Large intestine (tissue), 12 donors: ENCODE measurements at places on chromosomes 7 and 10. TPM values are rescaled to one million over a fixed set of nuclear protein-coding genes. Genes with fewer than 3 reads are reported as not detected.

DNA sequence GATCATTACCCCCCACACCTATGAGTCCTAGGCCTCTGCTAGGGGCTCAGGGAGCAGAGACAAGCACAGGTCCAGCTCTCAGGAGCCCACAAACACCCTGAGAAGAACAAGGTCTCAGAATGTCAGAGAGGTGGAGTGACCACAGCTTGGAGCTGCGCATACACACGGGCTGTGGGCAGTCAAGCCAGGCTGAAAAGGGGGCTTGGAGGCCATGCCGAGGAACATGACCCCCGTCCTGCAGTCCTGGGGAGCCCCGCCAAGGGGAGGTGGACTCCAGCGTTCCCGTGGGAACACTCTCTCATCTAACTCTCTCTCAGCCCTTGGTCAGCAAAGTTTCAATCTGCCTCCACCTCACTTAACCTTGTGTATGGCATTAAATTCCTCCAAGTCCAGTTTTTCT is 7.8 kb upstream of the MMP21 start:
- no peak overlapping the region for H3K4me3 ChIP-seq
- H3K4me1 ChIP-seq, result no peaks in the 10 kb centered on the region
- peaks cover 6% of the 10 kb centered on the region for H3K36me3 ChIP-seq
- DNase-seq, result no peak
- no peak overlapping the region for H3K27ac ChIP-seq

DNA sequence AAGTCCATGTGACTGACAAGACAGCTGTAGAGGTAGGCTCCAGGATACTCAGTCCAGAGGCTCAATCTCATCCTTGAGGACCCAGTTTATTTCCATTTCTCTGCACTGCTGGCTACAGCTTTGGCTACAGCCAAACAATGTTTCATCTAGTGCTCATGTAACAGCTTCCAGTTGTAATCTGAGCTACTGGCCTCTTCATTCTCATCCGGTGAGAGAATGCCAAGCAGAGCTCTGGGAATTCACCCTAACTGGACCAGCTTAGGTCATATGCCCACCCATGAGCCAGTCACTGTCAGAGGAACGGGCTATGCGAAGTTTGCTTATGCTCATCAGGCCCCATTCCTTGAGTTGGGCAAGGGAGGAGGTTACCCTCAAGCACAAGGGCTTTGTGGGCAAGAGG is 192.9 kb downstream of the EVX1 start:
- no peak overlapping the region for H3K27ac ChIP-seq
- H3K36me3 ChIP-seq, result no peaks in the 10 kb centered on the region
- H3K27me3 ChIP-seq, result peaks cover 6% of the 10 kb centered on the region

- no peaks in the 10 kb centered on the region for H3K4me1 ChIP-seq
- H3K27ac ChIP-seq, result no peak overlapping the region
- no peak for DNase-seq
- H3K27me3 ChIP-seq, result no peaks in the 10 kb centered on the region
- H3K4me3 ChIP-seq, result no peak overlapping the region
These were observed 21.6 kb upstream of the ZNF37A start for GRCh38 chr10:38072552-38072951.

DNA sequence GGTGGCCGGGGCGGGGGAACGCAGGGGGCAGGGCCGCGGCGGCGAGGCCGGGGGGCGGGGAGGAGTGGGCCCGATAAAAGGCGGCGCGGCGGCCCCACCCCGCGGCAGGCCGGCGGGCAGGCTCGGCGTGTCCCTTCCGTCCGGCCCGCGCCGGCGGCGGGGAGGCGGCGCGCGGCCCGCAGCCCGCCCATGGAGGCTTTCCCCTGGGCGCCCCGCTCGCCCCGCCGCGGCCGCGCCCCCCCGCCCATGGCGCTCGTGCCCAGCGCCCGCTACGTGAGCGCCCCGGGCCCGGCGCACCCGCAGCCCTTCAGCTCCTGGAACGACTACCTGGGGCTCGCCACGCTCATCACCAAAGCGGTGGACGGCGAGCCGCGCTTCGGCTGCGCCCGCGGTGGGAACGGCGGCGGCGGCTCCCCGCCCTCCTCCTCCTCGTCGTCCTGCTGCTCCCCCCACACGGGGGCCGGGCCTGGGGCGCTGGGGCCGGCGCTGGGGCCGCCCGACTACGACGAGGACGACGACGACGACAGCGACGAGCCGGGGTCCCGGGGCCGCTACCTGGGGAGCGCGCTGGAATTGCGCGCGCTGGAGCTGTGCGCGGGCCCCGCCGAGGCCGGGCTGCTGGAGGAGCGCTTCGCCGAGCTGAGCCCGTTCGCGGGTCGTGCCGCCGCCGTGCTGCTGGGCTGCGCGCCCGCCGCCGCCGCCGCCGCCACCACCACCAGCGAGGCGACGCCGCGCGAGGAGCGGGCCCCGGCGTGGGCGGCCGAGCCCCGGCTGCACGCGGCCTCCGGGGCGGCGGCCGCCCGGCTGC is at the start of gene NANOS1:
TSS of gene NANOS1 (plus strand) at position 102 of the 808 bp plus-strand sequence. CDS start at position 190, 88 bp downstream.
- H3K4me1 ChIP-seq, result peaks cover 3% of the 10 kb centered on the region
- H3K4me3 ChIP-seq, result peak within 1 kb of the TSS; percentile 38
- H3K27ac ChIP-seq, result no peak within 1 kb of the TSS
- DNase-seq, result peak; percentile 57
- H3K27me3 ChIP-seq, result no peaks in the 10 kb centered on the region

- no peak overlapping the region for H3K27ac ChIP-seq
- H3K4me1 ChIP-seq, result no peaks in the 10 kb centered on the region
- no peak for DNase-seq
- no peaks in the 10 kb centered on the region for H3K27me3 ChIP-seq
These were observed 45.0 kb upstream of the ANLN start for GRCh38 chr7:36344622-36345021.

- peak; percentile 83 for DNase-seq
- peaks cover 11% of the 10 kb centered on the region for H3K4me1 ChIP-seq
- H3K27me3 ChIP-seq, result peaks cover 2% of the 10 kb centered on the region
- peak within 1 kb of the TSS; percentile 94 for H3K27ac ChIP-seq
These were observed at the start of gene COMMD3 for GRCh38 chr10:22316286-22317075. Gene COMMD3 (plus strand): TSS chr10:22316388. CDS start chr10:22316418, 30 bp downstream.

DNA sequence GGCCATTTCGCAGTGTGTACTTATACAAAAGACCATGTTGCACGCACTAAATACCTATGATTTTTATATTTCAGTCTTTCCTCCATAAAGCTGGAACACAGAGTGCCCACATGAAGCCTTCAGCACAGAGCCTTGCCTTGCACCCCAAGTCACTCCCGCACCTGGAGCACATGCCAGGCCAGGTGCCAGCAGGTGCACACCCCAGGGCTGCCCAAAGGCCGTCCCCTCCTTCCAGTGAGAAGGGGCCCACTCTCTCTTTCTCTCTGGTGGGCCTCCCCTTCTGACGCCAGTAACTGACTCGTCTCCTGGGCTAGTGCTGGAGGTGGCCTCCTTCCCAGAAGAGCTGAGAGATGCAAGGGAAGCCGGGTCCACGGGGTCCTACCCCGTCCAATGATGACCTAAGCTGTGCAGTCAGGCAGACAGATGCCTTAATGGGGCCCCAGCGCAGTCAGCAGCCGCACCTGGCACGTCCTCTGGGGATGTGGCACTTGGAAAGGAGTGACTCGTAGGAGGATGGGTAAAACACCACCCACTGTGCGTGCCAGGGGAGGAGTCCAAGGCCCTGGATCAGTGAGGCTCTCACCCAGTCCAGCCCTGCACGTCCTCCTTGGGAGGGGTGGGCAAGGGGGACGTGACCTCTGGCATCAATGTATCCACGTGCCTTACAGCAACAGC is 17.7 kb upstream of the SHH start:
- no peak overlapping the region for H3K27ac ChIP-seq
- no peaks in the 10 kb centered on the region for H3K4me1 ChIP-seq
- H3K36me3 ChIP-seq, result no peaks in the 10 kb centered on the region
- H3K4me3 ChIP-seq, result no peak overlapping the region
- no peak for DNase-seq

- no peak overlapping the region for H3K4me3 ChIP-seq
- no peaks in the 10 kb centered on the region for H3K4me1 ChIP-seq
- no peaks in the 10 kb centered on the region for H3K27me3 ChIP-seq
- H3K27ac ChIP-seq, result no peak overlapping the region
These were observed 87.1 kb downstream of the CYP26A1 start for GRCh38 chr10:93160829-93161228.

Gene ASZ1
- not detected for polyA plus RNA-seq

Gene MSMB
- polyA plus RNA-seq, result 0.25 TPM

Gene CCSER2
- polyA plus RNA-seq, result 16.9 TPM

Gene SLC26A3
- polyA plus RNA-seq, result 176 TPM
